Stomach (tissue), 19 donors: ENCODE measurements at places on chromosomes 7 and 10. TPM values are rescaled to one million over a fixed set of nuclear protein-coding genes. Genes with fewer than 3 reads are reported as not detected.

GRCh38 chr7:2775785-2776184, 68.3 kb downstream of the GNA12 start:
- no peak overlapping the region for H3K27ac ChIP-seq
- H3K36me3 ChIP-seq = no peaks in the 10 kb centered on the region
- H3K27me3 ChIP-seq = no peaks in the 10 kb centered on the region
- no peak for DNase-seq

GRCh38 chr7:8260871-8261694, 884 bp downstream of the ICA1 start:
- no peaks in the 10 kb centered on the region for H3K4me1 ChIP-seq
- peak; percentile 67 for DNase-seq
- H3K27me3 ChIP-seq = peaks cover 10% of the 10 kb centered on the region
- peak overlapping the region; percentile 96 for H3K27ac ChIP-seq
- H3K36me3 ChIP-seq = no peaks in the 10 kb centered on the region

DNA sequence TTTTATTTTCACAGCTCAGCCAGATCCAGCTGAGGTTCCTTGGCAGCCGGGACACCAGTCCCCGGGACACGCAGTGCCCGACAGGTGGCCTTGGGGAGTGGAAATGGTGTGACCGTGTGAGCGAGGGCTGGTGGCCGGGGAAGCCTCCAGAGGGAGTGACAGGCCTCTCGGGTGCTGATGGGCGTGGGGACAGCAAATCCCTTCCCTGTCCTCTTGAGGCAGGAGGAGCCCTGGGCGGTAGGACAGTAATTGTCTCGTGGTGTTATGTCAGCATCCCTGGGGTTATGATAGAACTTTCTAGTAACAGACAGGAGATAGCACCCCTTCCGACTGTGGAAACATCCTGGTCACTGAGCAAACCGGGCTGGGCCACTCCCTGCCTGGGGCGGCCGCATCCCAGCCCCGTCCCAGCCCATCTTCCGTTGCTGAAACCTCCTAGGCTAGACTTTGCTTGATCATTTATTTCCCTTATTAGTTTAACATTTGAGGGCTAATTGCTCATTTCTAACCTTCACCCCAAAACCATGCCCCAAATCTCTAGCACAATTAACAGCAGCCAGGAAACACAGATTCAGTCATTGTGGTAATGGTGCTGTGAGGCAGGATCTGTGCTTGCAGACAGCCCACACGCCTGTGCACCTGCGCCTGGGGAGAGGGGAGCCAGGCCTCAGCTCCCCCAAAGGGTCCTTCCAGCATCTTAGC, 63.3 kb downstream of the ELFN1 start:
- no peak for DNase-seq
- H3K27me3 ChIP-seq = peaks cover 55% of the 10 kb centered on the region
- H3K4me1 ChIP-seq = no peaks in the 10 kb centered on the region
- no peak overlapping the region for H3K4me3 ChIP-seq
- no peak overlapping the region for H3K27ac ChIP-seq

GRCh38 chr10:76035206-76036110, 604.0 kb downstream of the LRMDA start:
- H3K4me3 ChIP-seq = no peak overlapping the region
- no peak for DNase-seq
- no peaks in the 10 kb centered on the region for H3K36me3 ChIP-seq
- H3K27me3 ChIP-seq = no peaks in the 10 kb centered on the region
- peaks cover 25% of the 10 kb centered on the region for H3K4me1 ChIP-seq

The PAPSS2 gene
- total RNA-seq = 1.3 TPM
